Suppressor macrophage treated with lipopolysaccharide for 1 hour (primary cell): ENCODE measurements at places on chromosomes 4 and X.

DNA sequence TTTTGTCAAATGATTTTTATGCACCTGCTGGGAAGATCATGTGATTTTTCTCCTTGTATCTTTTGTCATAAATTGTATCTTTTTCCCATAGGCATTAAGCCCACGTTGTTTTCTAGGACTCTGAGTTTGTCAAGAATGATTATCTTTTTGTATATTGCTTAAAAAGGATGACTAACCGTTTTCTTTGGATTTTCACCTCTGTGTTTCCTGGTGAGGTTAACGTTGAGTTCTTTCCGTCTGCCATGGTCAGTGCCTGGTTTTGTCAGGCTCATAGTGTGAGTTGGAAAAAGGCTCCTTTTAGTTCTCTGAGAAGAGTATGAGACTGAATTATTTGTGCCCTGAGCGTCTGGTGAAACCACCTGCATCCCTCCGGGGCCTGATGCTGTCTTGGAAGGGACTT lies 21.9 kb downstream of the PCGF3 start:
- DNase-seq: no peak

GRCh38 chr4:78774417-78774816 lies 1.7 kb upstream of the BMP2K start:
- peak; percentile 59 for DNase-seq

DNA sequence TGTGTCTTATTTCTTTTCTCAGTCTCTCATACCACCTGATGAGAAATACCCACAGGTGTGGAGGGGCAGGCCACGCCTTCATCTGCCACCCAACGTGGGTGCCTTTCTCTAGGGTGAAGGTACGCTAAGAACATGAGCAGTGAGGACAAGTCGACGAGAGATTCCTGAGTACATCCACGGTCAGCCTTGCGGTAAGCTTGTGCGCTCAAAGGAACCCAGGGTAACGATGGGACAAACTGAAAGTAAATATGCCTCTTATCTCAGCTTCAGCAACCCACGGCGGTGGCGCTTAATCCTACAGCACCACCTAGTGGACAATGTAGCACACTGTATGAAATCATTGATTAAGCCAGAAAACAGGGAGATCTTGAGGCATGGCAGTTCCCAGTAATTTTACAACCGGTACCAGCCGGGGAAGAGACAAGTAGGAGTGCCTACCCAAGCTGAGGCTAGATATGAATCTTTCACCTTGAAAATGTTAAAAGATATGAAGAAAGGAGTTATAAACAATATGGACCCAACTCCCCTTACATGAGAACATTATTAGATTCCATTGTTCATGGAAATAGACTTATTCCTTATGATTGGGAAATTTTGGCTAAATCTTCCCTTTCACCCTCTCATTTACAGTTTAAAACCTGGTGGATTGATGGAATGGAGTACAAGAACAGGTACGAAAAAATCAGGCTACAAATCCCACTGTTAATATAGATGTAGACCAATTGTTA lies 63.0 kb downstream of the ZNF732 start:
- DNase-seq: peak; percentile 90

DNA sequence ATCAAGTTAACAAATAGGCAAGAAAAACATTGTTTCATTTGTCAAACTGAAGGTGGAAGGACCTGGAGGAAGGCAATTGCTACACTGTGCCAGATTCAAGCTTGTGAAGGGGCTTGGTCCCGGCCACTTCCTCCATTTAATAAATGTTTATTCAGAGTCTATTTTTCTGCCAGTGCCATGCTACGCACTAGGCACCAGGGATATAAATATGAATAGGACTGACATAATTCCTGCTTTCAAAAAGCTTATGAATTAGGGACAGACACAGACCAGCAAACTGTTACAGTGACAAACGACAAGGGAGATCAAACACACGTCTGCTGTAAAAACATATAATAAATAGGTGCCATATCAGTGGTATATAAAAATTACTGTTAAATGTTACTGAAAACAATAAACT lies 571 bp downstream of the TLR6 start:
- DNase-seq: peak; percentile 54

GRCh38 chr4:24971192-24971591 lies 58.4 kb upstream of the CCDC149 start:
- DNase-seq: no peak

- DNase-seq: no peak
Measured at GRCh38 chr4:120218981-120219380, 152.3 kb upstream of the MAD2L1 start.

GRCh38 chrX:9846631-9847030 lies 60.4 kb downstream of the SHROOM2 start:
- no peak for DNase-seq

DNA sequence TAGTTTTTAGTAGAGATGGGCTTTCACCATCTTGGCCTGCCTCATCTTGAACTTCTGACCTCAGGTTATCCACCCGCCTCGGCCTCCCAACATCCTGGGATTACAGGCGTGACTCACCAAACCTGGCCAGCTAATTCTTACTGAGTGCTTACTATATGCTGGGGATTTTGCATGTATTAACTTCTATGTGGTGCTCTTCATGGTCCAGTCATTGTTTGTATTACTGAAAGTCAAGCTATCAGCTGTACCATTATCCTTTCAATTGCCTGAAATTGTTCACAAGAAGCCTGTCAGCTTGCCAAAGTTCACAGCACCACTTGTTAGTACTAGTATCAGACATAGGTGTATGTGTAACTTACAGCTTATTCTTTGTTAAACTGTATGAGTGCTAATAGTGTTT lies 1272.1 kb downstream of the ARAP2 start:
- no peak for DNase-seq

DNA sequence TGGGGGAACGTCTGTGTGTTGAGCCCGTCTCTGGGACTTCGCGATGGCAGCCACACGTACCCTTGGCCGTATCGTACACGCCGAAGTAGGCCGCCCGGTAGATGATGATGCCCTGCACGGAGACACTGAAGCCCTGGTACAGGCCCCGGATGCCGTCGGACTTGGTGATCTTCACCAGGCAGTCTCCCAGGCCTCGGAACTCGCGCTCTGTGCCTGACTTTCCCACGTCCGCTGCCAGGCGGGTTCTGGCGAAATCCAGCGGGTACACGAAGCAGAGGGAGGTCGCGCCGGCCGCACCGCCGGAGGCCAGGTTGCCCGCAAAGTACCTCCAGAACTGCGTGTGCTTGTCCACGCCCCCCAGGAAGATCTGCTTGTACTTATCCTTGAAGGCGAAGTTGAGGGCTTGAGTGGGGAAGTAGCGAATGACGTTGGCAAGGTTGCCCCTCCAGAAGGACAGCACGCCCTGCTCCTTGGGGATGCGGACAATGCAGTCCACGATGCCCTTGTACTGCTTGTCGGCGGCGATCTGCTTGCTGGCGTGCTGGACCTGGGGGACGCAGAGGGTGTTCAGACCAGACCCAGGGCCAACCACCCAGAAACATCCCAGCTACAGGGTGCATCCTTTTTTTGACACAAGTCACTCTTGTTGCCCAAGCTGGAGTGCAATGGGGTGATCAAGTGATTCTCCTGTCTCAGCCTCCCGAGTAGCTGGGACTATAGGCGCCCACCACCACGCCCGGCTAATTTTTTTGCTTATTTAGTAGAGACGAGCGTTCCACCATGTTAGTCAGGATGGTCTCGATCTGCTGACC lies 2.5 kb downstream of the SLC25A6 start:
- DNase-seq: no peak

- DNase-seq: peak; percentile 7
Measured at GRCh38 chrX:54358424-54359211, 772 bp upstream of the WNK3 start.

GRCh38 chrX:39176105-39176504 lies 374.8 kb downstream of the MID1IP1 start:
- no peak for DNase-seq

DNA sequence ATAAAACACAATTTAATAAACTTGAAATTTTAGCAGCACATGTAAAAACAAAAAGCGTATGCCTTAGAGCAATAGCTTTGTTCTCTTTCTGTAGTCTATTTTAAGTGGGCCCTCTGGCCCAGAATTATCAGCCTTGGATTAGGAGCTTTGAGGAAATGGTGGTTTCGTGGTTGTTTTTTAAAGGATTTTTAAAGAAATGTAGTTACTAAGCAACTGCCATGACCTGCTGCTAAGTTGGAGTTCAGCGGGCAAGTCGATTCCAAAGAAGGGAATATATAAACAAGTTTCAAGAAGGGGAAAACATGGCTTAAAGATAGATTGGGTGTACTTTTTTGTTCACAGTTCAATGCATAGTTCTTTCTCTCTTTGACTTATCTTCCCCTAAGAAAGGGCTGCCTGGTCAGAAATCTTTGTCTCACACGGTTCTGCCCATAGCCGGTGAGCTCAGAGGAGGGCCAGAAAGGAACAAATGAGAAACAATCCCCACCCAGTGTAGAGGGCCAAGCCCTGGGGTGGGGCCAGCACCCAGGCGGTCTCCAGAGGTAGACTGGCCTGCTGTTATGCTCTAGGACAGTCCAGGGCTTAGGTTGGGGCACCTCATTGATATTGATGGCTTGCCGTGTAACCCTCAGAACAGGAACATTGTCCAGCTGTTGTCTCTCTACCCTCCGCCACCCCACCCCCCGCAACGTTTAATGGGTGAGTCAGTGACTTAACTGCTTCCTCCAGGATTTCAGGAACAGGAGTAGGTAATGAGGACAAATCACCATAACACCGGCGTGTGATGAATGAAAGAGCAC lies 32.5 kb downstream of the DLG3 start:
- peak; percentile 21 for DNase-seq

- DNase-seq: no peak
Measured at GRCh38 chrX:20029728-20030127, 38.9 kb upstream of the BCLAF3 start.

- peak; percentile 39 for DNase-seq
Measured at GRCh38 chrX:9376111-9376510, 88.7 kb upstream of the TBL1X start.

DNA sequence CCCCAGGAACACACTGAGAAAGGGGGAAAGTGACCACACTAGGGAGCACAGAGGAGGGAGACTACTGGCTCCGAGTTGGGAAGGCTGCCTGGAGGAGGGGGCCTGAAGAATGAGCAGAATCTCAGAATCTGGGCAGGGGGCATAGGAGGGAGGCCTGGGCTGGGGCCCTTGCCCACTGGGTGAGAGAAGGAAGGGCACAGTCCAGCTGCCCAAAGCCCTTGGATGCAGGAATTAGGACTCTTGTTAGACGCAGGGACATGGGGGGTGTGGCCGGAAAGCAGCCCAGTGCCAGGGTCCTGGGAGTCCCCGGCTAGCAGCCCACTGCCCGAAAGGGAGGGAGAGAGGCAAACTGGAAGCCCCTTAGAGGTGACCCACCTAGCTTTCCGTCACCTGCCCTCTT lies 1.9 kb upstream of the DUSP9 start:
- DNase-seq: no peak

- no peak for DNase-seq
Measured at GRCh38 chrX:36035550-36035949, 116.0 kb downstream of the CFAP47 start.

- DNase-seq: peak; percentile 85
Measured at GRCh38 chr4:37603070-37603468, 83.1 kb downstream of the RELL1 start.

GRCh38 chr4:97987019-97987648 lies 156.1 kb downstream of the STPG2 start:
- DNase-seq: no peak
